ENCODE measurements at places on chromosomes 5 and 9.

- DNase-seq = no peak
Observed at GRCh38 chr9:89346696-89347095, 28.4 kb downstream of the SECISBP2 start.

GRCh38 chr5:133326361-133326760 lies 274.5 kb downstream of the HSPA4 start:
- DNase-seq = no peak

- no peak for DNase-seq
Observed at GRCh38 chr9:127878652-127879390, 1.3 kb upstream of the AK1 start.

- DNase-seq = no peak
Observed at GRCh38 chr9:122340161-122340560, 30.7 kb upstream of the PTGS1 start.

DNA sequence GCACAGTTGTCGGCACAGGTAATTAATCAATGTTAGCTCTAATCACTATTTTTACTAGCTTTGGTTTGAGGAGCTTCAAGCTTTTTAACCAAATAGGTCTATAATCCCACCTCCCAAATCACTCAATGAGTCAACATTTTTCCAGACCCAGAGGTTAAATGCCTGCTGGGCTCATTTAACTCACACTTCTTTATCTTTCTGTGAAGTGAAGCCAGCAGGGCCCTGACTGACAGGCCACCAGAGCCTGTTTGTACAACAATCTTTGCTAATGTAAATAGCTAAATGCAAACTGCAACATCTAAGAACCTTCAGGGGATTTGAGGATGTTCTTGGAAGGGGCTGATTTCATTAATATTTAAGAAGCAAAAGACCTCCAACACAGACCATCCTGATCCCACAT lies 98.4 kb upstream of the NREP start:
- DNase-seq = no peak

GRCh38 chr9:135281791-135282737 lies 194.6 kb downstream of the OLFM1 start:
- DNase-seq = no peak

- no peak for DNase-seq
Observed at GRCh38 chr9:90972057-90972456, 170.4 kb downstream of the SYK start.

DNA sequence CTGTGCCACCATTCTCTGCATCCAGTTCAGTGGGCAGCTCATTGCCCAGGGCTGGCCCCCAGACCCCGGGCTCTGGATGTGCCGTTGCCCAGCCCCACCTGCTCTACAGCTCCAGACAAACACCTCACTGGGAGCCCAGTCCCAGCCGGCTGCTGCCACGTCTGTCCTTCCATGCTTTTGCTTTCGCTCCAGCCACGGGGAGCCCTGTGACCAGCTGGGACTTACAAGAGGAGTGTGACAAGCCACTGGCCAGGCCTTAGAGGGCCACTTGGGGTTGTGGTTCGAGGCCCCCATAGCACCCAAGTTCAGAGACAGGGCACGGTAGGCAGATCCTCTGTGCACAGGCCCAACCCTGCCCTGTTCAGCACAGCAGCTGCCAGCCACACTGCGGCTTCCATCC lies 142.0 kb downstream of the ADAMTS2 start:
- no peak for DNase-seq

- DNase-seq = no peak
Observed at GRCh38 chr9:83323148-83323547, 215.1 kb downstream of the FRMD3 start.

DNA sequence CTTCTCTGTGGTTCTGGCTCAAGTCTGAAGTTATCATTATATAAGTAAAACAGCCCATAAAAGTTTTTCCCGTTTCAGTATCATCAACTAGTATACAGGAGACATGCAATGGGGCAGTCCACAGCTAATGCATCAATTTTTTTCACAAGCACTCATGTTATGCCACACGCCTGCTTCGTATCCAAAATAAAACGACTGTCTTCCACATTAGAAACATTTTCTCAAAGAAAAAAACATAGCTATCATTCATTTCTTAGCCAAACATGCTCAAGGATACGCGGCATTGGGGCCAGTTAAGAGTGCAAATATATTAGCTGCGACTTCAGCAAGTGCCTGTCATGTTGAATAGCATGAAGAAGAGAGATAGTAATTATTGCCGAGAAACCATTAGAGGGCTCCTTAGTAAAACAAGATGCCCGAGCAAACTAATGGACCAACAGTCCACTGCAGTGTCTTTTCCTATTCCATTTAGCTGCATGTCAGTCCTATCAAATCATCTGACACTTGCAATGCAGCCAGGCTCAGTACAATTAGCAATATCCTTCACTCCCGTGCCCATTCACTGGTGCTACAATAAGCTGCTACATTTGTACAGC lies 68.5 kb downstream of the BNC2 start:
- DNase-seq = no peak

DNA sequence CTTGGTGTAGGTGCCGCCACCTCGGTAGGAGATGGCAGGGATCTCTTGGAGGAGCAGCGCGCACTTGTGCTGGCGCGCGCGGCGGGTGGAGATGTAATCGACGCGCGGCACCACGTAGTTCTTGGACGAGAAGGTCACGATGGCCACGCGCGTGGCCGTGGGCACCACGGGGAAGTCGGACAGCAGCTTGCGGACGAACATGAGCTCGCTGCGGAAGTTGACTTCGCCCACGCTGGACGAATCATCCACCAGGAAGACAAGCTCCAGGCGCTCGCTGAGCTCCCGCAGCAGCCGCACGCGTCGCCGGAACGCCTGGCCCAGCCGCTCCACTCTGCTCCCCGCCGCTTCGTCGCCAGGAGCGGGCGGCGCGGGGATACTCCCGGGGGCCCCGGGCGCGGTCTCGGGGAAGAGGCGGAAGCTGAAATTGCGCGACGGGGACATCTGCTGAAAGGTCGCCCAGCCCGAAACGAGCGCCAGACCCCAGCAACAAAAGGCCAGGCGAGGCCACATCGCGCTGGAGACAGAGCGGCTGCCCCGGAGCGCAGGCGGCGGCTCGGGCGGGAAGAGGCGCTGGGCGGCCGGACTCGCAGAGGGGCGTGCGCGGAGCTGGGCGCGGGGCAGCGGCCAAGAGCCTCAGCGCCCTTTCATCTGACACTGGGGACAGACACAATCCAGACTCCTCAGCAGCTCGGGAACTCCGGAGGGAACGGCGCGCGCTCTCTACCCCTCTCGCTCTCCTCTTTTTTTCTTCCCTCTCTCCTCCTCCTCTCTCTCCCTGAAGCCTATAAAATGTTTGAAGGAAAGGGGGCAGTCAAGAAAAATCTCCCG lies at the start of gene SVEP1:
Gene SVEP1, minus strand, starts transcription at position 708 of the 828 bp plus-strand sequence. Its CDS starts 198 bp downstream, at position 510.
- DNase-seq = no peak

DNA sequence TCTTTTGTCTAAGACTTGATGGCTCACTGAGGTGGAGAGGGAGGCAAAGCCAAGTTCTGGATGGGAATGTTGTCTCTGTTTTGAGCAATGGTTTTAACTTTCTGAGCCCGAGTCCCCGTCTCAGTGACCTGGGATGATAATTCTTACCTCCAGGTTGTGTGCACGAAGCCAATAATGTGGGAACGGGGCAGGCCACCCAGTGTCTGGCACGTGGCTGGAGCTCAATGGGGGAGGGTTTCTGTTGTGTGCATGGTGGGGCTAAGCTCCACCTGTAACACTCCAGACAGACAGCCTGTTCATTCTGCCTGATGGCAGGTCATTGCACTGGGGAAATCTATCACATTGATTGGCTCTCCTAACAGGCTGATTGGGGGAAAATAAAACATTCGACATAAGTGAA lies 37.1 kb upstream of the NTNG2 start:
- DNase-seq = no peak

GRCh38 chr9:15271403-15271802 lies 35.6 kb downstream of the TTC39B start:
- no peak for DNase-seq

- no peak for DNase-seq
Observed at GRCh38 chr5:94217216-94217615, 401.2 kb downstream of the KIAA0825 start.

DNA sequence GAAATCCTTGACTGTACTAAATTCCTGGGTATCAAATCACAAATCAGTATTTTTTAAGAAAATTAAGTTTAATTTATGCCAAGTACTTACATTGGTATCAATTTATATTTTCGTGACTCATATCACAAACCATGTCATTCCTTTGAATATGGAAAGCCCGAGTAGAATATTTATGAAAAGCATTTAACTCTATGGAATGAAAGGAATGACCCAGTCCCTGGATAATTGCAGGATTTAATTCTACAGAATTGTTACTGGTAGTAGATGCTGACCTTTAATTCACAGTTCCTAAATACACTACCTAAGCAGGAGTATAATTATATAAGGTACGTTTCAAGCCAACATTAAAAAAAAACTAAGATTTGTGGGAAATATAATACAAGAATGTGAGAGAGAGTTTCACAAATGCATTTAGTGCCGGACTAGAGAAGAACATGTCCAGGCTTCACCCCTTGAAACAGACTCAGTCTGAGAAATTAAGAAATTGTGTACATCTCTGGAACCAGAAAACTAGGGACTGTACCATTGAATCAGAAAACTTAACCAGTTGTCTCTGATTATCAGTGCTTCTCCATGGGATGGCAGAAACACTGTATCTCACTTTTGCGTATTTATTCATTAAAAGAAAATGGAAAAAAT lies 28.5 kb upstream of the PLPPR1 start:
- no peak for DNase-seq

DNA sequence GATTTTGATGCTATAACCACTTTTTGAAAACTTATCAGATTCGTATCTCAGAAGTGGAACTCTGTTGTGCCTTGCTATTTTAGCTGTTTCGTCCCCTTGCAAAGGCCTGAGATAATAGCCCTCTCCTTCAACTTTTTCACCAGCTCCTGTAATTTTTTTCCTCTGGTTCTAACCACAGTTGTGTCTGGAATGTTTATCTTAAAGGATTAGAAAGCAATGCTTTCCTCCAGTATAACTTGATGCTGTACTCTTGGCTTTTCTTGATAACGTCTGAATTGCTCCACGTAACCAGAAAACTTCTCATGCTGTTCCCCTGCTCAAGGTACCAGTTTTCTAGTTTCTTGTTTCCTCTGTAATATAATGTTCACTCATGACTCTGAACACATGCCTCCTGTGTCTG lies 209.4 kb downstream of the DTWD2 start:
- DNase-seq = no peak

DNA sequence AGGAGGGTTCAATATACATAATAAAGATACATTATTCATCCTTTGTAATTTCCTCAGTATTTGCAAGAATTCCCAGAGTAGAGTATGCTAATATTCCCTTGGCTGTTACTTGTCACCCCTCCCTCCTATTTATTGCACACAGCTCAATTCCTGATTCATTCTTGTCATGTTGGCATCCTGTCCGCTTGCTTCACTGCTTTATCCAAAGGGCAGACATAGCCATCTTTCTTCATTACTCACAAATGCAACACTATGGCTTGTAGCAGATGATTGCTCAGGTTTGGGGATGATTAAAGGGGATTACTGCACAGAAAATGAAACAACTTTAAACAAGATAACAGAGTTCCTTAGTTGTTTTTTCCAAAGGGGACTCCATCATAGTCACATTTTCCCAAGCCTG lies 1.2 kb upstream of the IL33 start:
- DNase-seq = no peak

- no peak for DNase-seq
Observed at GRCh38 chr5:100772548-100772947, 130.5 kb downstream of the ST8SIA4 start.

DNA sequence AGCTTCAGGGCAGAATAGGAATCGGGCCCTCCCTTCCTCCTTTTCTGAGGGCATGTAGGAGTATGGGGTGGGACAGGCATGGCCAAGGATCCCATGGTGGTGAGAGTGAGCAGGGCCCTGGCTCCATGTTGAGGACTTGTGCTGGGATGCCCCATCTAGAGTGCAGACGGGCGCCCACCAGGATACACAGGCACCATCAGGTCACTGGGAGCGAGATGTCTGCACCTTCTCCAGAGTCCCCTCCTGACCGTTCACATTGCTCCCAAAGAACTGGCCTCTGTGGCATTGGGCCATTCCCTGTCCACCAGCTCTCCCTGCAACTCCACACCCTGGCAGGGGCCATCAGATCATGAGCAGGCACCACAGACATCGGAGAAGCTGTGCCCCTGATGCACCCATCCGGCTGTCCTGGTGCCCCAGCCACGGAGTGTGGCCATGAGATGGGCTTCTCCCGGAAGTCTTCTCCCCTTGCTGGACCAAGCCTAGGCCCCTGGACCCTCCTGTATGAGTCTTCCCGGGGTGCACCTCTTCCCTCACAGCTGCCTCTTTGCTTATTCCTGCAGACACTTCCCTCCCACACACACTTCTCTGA lies 195.0 kb downstream of the IRX2 start:
- DNase-seq = no peak

GRCh38 chr5:108366500-108366899 lies 15.4 kb downstream of the FBXL17 start:
- DNase-seq = no peak

DNA sequence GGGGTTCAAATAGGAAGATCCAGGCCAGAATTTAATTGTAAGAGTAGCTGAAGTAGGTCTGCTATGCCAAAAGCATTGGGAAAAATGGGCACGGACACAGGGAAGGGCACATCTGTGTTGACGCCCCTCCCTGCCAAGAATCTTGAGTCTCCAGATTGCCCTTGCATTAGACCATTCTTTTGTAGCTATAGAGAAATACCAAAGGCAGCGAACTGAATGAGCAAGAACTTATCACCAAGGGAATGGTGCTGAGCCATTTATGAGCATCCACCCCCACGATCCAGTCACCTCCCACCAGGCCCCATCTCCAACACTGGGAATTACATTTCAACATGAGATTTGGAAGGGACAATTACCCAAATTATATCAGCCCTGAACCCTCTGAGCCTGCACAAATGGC lies 18.0 kb upstream of the GDA start:
- DNase-seq = no peak

- DNase-seq = no peak
Observed at GRCh38 chr5:168529374-168530234, 499 bp downstream of the FBLL1 start.

DNA sequence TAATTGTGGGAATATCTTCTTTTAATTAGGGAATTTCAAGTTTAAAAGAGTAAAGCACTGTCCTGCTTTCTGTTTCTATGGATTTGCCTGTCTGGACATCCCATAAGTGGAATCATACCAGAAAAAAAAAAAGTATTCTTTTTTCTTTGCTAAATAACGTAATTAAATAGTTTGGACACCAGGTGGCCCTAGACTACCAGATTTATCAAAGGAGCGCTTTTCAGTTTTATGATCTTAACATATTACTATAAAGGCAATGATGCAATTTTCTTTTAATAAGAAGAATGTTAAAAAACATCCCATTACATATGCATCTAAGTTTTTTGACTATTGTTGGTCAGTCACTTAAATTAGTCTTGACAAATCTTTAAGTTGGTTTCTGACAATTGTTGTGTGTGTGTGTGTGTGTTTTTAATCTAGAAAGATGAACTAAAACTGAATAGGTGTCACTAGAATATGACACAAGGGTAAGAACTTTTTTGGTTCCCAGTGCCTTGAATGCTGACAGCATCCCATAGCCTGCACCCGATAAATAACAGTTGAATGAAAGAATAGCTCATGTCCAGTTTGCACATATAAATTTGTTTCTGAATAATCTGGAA lies 49.5 kb downstream of the C5orf22 start:
- DNase-seq = no peak
